MM.1S (cell line): ENCODE measurements at places on chromosomes 3 and 15.

DNA sequence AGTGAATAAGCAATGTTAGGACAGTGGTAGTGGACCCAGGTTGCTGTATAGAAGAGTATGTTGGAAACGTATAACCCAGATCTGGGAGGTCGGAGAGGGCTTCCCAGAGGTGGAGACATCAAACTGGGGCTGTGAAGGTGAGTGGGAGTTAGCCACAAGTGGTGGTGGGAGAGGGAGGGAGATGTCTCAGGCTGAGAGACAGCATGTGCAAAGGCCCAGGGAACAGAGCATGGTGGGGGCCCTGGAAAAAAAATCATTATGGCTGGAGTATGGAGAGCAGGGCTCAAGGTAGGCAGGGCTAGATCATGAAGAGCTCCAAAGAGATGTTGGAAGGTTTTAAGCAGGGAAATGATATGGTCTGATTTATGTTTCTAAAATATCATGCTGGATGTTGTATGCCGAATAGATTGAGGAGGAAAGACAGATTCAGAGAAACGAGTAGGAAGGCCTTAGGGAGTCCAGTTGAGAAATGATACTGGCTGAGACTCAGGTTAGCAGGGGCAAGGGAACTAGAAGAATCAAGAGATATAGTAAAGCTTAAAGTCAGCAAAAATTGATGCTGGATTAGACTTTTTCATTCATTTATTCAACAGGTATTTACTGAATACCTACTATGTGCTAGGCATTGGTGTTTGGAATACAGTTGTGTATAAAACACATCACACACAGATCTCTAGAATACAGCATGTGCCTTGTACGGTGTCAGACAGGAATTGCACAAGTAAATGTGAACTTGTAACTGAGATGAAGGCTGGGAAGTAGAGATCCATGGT, 17.0 kb downstream of the ITPR1 start:
- no peak for DNase-seq

- no peak for DNase-seq
Observed at GRCh38 chr3:5079761-5080160, 42.3 kb upstream of the ARL8B start.

DNA sequence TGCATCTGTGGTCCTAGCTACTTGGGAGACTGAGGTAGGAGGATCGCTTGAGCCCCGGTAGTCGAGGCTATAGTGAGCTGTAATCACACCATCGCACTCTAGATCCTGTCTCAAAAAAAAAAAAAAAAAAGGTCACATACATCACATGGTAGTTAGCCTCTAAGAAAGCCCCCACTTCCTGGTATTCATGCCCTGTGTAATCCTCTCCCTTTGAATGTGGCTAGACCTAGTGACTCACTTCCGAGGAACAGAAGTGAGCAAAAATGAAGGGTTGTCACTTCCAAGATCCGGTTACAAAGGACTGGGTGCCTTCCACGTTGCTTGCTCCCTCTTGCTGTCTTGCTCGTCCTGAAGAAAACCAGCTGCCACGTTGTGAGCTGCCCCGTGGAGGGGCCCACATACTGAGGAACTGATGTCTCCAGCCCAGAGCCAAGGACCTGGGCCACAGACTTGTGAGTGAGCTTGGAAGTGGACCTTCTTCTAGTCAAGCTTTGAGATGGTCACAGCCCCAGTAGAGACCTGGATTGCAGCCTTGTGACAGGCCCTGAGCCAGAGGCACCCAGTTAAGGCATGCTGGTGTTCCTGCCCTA, 12.6 kb upstream of the LCTL start:
- DNase-seq: no peak

- no peak for DNase-seq
Observed at GRCh38 chr3:182508919-182509711, 284.2 kb upstream of the ATP11B start.

GRCh38 chr3:50320853-50321335, 1.7 kb downstream of the HYAL2 start:
- DNase-seq: peak; percentile 73

GRCh38 chr3:16496008-16496407, 17.5 kb downstream of the RFTN1 start:
- no peak for DNase-seq

GRCh38 chr3:106566277-106566676, 697.5 kb upstream of the CBLB start:
- DNase-seq: no peak

- no peak for DNase-seq
Observed at GRCh38 chr3:195125646-195126045, 145.3 kb downstream of the XXYLT1 start.

DNA sequence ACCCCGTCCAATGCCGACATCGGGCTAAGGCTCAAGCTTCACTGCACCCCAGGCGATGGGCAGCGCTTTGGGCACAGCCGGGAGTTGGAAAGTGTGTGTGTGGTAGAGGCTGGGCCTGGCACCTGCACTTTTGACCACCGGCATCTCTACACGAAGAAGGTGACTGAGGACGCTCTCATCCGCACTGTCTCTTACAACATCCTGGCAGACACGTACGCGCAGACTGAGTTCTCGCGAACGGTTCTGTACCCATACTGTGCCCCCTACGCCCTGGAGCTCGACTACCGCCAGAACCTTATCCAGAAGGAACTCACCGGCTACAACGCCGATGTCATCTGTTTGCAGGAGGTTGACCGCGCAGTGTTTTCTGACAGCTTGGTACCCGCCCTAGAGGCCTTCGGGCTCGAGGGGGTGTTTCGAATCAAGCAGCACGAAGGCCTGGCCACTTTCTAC, 1.0 kb downstream of the PDE12 start:
- DNase-seq: peak; percentile 48

DNA sequence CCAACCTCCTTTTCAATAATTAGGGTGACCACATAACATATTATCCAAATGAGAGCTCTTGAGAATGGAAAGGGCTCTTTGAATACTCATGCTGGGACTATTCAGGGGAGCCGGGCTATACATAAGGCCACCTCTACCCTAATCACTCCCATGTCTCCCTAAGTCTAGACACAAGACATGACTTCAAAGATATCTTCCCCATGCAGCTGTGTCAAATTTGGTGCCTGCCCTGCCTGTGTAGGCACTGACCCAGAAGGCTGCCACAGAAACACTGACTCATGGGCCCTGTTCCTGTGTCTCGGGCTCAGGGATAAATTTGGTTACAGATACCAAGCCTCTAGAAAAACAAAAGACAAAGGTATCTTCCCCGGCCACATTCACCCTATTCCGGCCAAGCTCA, 70.3 kb downstream of the MYLK start:
- DNase-seq: no peak

GRCh38 chr3:77475507-77475906, 435.6 kb downstream of the ROBO2 start:
- DNase-seq: no peak

- no peak for DNase-seq
Observed at GRCh38 chr15:40430271-40430805, 10.4 kb upstream of the BAHD1 start.

DNA sequence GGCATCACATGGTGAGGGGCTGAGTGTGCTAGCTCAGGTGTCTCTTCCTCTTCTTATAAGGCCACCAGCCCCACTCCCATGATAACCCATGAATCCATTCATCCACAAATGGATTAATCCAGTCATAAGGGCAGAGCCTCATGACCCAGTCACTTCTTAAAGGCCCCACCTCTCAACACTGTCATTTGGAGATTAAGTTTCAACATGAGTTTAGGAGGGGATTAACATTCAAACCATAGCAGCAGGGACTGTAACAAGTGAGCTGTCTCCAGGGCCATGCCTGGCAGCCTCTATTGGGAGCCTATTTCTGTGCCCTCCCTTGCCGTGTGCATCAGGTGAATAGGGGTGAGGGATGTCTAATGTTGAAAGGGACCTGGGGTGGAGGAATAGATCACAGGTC, 77.5 kb downstream of the CHRD start:
- no peak for DNase-seq

GRCh38 chr3:128469556-128469955, 2.9 kb upstream of the DNAJB8 start:
- DNase-seq: no peak
